Kasumi-1 (cell line): ENCODE measurements at places on chromosomes 3 and 15.

- DNase-seq: no peak
Measured at GRCh38 chr3:81299481-81299880, 462.0 kb downstream of the GBE1 start.

DNA sequence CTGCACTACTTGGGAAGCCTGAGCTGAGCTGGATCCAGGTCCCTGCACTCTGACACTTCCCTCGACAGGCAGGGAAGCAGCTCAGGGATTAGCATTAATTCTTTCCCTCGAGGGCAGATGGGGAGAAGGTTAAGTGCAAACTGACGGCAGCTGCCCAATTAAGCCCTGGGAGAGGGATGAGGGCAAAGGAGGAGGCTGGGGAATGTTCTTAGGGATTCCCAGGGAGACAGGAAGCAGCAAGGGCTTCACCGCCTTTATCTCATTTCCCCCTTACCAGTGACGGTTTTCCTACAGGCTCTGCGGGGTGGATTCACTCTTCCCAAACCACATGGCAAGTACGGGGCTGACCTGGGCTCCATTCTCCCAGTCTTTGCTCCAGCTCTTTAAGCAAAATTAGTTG is 519.0 kb upstream of the PROK2 start:
- no peak for DNase-seq

DNA sequence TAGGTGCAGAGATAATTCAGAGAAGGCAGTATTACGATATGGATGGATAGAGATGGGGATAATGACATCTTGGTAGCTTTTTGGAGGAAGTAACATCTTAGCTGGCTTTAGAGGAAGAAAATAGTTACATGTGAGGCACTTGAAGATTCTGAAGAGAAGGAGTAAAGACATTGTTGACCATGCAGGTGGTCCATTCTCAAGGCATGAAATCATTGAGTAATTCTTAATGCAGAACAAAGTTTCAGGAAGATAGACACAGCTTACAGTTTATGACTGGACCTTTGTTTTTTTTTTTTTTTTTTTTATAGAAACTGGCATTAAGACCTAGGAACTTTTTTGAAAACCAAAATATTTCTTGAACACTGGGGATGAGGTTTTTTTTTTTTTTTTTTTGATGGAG is 28.2 kb downstream of the MBNL1 start:
- no peak for DNase-seq

GRCh38 chr3:116291141-116291540 is 154.1 kb downstream of the LSAMP start:
- DNase-seq: no peak

- no peak for DNase-seq
Measured at GRCh38 chr15:60975952-60976351, 253.2 kb downstream of the RORA start.

DNA sequence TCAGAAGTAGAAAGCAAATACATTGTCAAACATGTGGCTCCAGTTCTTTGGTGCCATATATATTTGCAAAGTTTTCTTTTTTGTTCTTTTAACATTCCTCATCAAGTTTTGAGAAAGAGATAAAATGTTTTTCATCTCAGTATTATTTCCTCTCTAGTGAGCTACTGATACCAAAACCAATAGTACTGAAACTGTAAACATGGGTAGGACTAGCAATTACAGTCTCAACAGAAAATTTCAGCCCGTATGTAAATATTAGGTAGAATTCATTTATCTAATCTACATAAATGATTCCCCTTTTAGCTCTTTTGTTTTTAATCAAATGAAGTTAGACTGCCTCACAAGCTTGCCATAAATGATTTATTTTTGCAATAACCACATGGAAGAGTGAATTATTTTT is 21.4 kb downstream of the SECISBP2L start:
- DNase-seq: no peak

- DNase-seq: no peak
Measured at GRCh38 chr3:99678896-99679295, 40.5 kb downstream of the COL8A1 start.

DNA sequence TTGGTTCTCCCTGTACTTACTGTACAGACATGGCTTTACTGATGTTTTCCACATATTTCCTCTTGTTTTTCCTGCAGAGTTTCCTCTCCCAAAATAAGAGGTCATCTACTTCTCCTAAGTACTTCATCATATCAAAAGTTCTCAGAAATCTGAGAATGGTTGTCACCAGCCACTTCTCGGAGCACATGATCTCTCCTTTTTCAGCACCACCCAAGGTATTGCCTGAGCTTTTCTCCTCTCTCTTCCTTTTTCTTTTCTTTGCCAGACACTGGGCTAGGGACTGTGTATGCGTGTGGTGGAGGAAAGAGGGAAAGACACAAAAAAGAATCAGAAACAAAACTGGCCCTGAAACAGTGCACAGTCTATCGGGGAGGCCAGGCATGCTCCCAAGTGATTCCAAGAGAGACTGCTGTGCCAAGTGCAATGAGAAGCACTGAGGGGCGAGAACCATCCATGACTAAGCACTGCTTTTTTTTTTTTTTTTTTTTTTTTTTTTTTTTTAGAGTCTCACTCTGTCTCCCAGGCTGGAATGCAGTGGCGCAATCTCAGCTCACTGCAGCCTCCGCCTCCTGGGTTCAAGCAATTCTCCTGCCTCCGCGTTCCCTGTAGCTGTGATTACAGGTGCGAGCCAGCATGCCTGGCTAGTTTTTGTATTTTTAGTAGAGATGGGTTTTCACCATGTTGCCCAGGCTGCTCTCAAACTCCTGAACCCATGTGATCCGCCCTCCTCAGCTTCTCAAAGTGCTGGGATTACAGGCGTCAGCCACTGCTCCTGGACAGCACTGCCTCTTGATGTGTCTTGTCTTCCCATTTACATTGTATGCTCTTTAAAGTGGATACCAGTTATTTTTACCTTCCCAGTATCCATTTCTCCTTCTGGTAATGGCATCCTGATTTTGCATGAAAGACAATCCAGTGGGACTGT is 194.0 kb upstream of the FEZF2 start:
- DNase-seq: no peak

DNA sequence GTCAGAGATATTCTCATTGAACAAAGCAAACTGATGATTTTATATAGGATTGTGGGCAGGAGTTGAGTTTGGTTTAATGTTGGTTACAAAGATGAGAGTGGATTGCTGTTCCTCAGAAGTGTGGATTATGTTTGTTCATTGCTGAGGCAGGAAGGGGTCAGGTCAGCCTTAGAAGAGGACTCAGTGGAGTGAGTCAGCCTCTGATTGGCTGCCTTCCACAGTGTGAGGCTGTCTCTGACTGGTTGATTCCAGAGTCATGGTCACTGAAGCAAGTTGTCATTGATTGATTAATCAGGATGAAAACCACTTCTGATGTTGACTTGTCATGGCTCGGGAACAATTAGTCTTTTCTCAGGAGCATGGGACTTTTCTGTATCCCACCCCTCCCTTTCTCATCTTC is 36.2 kb downstream of the KBTBD12 start:
- no peak for DNase-seq

DNA sequence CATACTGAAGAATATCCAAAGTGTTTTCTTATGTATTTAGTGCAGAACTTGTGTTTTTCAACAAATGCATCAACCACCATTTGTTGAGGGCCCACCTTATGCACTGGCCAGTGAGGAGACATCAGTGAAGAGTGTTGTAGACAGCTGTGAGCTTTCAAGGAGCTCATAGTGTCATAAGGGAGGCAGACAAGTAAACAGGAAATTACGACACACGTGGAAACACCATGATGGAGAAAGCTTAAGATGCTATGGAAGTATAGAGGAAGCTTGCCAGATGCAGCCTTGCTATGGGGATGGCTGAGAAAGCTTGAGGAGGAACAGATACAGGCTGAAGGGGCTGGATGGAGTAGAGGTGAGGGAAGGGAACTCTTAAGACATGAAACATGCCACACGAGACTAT is 50.8 kb upstream of the PSMD6 start:
- no peak for DNase-seq

- DNase-seq: no peak
Measured at GRCh38 chr3:149466192-149466591, 8.3 kb upstream of the TM4SF4 start.

- no peak for DNase-seq
Measured at GRCh38 chr3:66396161-66396760, 104.6 kb downstream of the LRIG1 start.

- no peak for DNase-seq
Measured at GRCh38 chr3:69166446-69166845, 44.1 kb upstream of the LMOD3 start.

- DNase-seq: peak; percentile 63
Measured at GRCh38 chr3:112531358-112531781, 30.4 kb downstream of the ATG3 start.

DNA sequence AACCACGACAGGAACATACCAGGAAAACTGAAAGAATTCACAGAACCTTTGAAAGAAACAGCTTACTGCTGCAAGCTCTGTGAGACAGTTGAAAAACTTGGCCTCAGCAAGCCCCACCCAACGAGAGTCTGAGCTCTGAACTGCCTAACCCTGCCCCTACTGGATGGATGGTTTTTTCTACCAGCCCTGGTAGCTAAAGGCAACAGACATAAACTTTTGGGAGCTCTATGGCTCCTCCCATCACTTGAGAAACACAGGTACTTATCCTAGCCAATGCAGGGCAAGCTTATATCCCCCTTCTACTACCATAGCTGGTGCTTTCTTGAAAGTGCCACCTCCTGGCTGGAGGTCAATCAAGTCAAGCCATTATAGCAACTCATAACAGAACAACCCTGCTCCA is 471.8 kb downstream of the GRM7 start:
- no peak for DNase-seq

DNA sequence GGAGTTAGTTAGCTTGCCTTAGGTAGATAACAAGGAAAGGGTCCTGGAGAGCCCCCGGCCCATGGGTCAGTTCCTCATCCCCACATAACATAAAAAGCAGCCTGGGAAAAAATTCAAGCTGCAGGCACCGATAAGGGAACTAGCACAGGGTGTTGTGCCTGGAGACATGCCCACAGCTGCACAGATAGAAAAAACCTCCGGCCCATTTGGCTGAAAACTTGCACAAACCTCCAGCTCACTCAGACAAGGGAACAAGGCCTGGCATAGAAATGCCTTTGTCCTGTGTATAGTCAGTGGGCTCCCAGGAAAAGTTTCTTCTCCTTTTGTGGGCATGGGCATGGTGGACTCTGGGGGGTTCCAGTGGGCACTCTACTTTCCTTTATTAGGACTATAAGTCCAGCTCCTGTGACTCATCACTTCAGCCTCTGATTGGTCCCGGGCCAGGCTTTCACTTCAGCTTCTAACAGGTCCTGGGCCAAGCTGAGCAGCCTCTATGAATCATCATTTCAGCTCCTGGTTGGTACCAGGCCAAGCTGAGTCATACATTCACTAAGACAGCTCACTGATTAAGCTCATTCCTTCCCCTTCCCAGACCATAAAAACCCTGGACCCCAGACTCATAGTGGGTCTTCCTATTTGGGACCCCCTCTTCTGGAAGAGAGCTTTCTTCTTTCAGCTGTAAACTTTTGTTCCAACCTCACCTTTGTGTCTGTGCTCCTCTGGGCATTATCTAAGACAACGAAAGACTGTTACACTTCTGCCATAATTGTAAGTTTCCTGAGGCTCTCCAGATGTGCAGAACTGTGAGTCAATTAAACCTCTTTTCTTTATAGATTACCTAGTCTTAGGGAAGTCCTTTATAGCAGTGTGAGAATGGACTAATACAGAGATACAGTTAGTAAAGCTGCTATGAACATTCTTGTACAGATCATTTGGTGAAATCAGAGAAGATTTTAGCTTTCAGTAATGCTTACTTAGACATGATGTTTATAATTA is 348.0 kb upstream of the DPPA4 start:
- no peak for DNase-seq

DNA sequence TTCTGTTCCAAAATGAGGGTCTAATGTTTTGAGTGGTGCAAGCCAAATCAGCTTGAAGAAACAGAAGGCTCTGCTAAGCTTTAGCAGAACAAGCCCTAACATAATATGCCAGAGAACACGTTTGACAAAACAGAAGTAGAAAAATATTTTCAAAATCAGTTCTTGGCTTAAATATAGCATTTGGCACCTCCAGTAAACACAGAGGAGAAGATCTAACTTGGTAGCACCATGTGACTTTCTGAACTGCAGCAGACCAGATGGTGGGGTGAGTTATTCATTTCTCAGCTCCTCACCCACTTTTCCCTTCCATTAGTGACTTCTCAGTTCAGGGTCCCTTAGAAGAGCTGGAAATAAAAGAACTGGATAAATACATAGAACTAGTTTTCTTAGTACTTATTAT is 395.8 kb downstream of the MAGI1 start:
- no peak for DNase-seq

- no peak for DNase-seq
Measured at GRCh38 chr3:129699199-129699598, 92.7 kb upstream of the PLXND1 start.

GRCh38 chr3:46719735-46720271 is 2.1 kb upstream of the PRSS50 start:
- DNase-seq: no peak

DNA sequence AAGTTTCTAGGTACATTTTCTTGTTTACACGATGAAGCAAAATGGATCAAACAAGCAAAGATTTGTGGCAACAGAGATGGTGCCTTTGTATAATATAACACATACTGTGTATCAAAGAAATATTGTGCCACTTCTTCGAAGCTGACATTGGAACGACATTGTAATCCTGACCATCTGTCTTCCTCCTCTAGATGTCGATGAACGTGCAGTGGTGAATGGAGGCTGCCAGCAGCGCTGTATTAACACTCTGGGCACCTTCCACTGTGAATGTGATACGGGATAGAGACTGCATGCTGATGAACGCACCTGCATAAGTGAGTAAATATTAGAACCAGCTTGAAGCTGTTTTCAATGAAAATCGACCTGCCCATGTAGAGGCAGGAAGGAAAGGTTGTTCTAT is 613.3 kb upstream of the GOLIM4 start:
- no peak for DNase-seq

GRCh38 chr3:61239871-61240270 is 11.4 kb downstream of the FHIT start:
- DNase-seq: peak; percentile 15
